ENCODE measurements at places on chromosomes 7 and 10. TPM values are rescaled to one million over a fixed set of nuclear protein-coding genes. Genes with fewer than 3 reads are reported as not detected.

The TFPI2 gene
- total RNA-seq: not detected

The DDC gene
- not detected for total RNA-seq

The EMX2 gene
- total RNA-seq: not detected

The HMX3 gene
- total RNA-seq: 0.47 TPM

The NUTM2A gene
- 0.35 TPM for total RNA-seq

The H2BK1 gene
- total RNA-seq: 1.5 TPM

The NACAD gene
- 0.68 TPM for total RNA-seq

The GHRHR gene
- total RNA-seq: not detected

The TCAF2 gene
- 32.8 TPM for total RNA-seq

The TSPAN13 gene
- total RNA-seq: 0.69 TPM

The C10orf53 gene
- total RNA-seq: not detected

The DKK1 gene
- not detected for total RNA-seq

The ZNF503 gene
- total RNA-seq: not detected

The SDK1 gene
- total RNA-seq: 0.24 TPM

The TMEM229A gene
- total RNA-seq: not detected

The SRRM3 gene
- total RNA-seq: not detected

The MYO1G gene
- total RNA-seq: 142 TPM
